ENCODE measurements at places on chromosomes 3 and 15.

GRCh38 chr3:169348929-169349621 lies 314.4 kb downstream of the MECOM start:
- DNase-seq, result peak; percentile 36

- DNase-seq, result peak; percentile 47
These were observed 79.6 kb downstream of the DHX36 start for GRCh38 chr3:154244644-154245043.

DNA sequence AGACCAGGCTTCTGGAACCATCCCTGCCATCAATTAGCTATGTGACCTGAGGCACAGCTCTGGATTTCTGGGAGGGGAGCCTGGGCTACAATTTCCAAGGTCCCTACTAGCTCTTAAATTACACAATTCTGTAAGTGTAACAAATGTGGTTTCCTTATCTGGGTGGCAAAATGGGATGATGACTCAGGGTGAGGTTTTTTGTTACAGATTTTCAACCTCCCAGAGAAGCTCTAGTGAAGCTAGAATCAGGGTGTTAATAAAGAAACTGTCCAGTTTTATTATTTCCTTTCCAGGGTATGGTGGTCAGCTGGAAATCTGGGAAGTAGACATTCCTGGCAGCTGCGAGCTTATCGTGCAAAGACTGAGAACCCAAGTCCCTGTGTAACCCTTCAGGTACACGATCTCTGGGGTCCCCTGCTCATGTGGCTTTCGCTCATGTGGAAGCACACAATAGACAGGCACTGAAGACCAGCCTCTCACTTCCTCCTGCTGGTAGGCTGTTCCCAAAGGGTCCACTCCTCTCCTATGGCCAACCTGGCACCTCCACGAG lies 7.3 kb downstream of the RAB27A start:
- peak; percentile 85 for DNase-seq

GRCh38 chr15:77440378-77440999 lies 19.8 kb downstream of the HMG20A start:
- peak; percentile 69 for DNase-seq

GRCh38 chr15:23983500-23984259 lies 296.6 kb upstream of the NDN start:
- DNase-seq, result no peak

DNA sequence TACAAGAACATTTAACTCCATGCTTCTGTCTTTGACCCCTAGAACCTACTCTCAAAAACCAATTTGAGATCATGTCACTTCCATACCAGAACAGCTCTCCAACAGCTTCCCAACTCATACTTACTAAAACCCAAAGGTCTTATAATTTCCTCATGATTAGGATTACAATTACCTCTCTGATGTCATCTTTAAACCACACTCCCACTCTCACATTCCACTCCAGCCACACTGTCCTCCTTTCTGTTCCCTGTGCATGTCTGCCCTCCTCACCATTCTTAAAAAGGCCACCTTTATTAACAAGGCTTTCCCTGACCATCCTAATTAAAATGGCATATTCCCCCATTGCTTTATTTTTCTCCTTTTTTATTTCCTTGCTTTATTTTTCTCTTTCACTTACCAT lies 18.9 kb downstream of the PHC3 start:
- no peak for DNase-seq

DNA sequence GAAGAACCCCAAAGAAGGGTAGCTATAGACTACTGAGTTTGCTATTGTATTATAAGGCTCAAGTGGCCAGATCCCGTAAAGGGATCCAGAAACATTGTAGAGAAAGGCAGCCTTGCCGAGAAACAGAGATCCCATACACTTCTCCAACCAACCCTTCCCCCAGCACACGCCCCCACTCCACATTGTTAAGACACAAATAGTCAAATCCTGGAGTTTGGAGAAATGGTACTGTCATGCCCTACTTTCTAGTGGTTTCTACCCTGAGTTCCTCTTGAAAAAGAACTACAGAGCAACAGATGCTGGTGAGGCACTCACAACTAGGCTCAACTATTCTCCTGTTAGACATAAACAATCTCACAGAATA lies 33.2 kb downstream of the B4GALT4 start:
- no peak for DNase-seq

- no peak for DNase-seq
These were observed 2.9 kb downstream of the IGDCC3 start for GRCh38 chr15:65374821-65375401.

DNA sequence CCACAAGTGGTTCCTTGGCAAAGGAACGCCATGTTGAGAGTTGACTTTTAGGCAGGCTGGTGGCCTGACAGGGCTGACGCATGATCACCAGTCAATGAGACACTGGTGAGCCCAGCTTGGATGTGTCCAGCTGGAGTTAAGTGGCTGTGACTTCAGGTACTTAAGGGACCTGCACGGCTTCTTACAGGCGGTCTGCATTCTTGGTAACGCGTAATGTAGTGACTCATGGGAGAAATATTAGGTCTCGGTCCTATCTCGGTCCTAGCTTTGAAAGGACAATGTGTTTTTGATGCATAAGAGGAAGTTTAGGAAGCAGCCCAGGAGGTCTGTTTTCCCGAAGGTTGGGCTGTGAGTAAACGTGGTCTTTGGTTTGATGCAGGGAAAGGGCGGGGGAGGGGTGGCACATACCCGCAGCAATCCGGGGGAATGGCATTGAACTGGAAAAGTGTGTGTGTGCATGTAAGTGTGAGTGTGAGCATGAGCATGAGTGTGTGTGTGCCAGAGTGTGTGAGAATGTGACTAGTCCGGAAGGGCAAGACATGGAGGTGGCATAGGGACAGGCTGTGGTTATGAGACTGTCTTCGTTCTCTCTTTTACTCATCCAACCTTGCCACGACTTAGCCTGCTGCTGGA lies 55.3 kb downstream of the FAM43A start:
- peak; percentile 68 for DNase-seq

GRCh38 chr15:83835479-83835878 lies 181.6 kb downstream of the ADAMTSL3 start:
- no peak for DNase-seq

DNA sequence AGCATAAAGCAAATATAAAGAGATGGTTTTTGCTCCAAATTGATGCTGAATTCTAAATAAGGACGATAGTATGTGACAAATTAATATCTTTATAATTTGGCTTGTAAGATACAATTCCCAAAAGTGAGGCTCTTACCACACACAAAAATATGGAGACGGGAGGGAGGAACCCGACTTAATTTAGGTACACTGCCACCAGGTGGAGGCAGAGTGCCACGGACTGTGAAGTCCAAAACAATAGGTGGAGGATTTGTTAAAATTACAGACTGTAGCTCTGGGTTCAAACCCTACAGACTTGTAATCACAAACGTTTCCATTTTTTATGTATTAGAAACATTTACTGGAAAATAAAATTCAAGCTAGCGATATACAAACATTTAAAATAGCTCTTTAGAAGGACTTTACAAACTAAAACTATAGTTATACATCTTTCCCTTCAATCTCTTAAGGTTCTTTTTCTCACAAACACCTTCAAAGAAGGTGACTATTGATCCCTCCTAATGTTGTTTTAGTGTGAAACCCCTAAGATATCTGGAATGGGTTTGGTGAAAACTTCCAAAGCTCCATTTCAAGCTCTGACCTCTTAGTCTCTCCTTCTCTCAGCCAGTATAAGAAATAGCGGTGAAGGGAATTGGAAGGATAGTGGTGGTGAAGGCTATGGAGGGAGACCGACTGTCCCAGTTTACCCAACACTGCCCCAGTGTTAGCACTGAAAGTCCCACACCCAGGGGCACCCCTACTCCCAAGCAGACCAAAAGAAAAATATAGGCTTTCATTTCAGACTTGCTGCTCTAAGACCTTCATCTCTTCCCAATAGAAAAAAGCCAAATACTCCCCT lies 89.7 kb downstream of the AQP9 start:
- DNase-seq, result peak; percentile 85

DNA sequence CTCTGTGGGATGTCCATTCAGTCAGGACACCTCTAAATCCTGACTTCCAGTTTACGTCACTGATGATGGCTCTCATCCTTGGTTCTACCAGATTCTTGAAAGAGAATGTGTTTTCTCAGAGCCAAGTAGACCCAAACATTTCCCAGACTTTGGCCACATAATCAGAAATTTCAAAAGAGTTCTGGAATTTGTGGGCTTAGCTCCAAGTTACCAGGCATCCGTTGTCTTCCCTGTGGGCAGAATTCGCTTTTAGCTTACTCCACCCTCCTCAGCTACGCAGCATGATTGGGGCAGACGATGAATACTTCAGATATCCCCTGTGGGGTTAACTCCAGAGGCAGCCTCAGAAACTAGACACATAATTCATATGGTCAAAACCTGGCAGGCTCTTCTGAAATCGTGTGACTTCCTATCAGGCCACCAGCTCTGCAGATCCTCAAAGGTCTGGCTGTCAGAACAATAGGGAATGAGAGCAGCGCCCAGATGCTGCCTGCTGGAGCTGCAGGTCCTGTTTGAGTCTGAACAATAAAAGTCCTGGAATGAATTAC lies 30.6 kb downstream of the CRTC3 start:
- peak; percentile 94 for DNase-seq

GRCh38 chr3:184284696-184285095 lies 8.9 kb downstream of the ECE2 start:
- DNase-seq, result peak; percentile 65

- DNase-seq, result no peak
These were observed 88.8 kb downstream of the SENP7 start for GRCh38 chr3:101423984-101424888.

- DNase-seq, result peak; percentile 56
These were observed 39.7 kb downstream of the DIPK2A start for GRCh38 chr3:144011251-144011799.

GRCh38 chr3:66381626-66382025 lies 119.2 kb downstream of the LRIG1 start:
- peak; percentile 26 for DNase-seq

DNA sequence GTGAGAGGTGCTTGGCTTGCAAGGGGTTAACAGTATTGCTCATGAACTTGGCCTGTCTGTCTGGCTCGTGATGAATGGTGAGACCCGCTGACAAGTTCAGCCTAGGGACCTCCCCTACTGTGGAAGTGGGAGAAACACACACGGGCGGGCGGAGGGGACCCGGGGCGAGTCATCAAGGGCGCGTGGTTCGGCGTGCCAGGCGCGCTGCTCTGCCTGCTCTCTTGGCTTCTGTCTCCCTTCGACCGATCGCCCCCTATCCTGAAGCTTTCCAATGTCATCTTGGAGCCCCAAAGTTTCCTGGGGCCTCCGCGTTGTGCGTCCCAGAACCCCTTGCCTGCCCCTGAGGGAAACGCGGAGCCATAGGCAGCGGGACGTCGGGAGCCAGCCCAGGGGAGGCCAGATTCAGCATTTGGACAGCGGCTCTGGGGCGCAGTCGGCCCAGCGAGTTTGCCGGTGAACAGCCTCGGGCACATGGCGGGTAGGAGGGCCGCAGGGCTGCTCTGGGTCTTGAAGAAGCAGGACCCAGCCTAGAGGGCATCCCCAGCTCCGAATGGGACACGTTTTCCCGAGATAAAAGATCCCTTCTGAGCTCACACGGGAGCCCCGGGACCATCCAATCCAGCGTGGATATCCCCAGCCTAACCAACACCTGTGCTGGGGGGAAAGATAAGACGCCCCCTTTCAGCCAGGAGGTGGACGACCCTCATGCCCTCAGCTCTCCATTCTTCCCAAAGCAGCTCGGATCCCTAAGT lies 27.0 kb upstream of the POLG start:
- DNase-seq, result peak; percentile 50

DNA sequence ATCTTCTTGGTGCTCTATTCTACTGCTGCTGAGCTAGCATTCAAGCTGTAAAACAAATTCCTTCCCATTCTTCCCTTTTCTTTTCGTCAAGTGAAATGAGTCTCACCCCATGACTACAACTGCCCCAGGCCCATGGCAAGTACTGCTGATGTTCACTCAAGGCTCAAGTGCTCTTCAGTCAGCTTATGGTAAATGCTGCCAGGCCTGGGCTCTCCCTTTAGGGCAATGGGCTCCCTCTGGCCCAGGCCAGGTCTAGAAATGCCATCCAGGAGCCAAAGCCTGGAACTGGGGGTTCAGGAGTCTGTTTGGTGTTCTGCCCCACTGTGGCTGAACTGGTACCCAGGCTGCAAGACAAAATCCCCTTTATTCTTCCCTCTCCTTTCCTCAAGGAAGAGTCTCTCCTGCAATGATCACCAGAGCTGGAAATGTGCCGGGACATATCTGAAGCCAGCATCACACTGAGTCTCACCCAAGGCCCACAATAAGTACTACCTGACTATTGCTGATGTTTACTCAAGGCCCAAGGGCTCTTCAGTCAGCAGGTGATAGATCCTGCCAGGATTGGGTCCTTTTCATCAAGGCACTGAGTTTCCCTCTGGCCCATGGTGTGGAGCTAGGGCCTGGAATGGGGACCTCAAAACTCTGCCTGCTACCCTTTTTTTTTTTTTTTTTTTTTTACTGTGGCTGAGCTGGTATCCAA lies 205.0 kb upstream of the STAC start:
- no peak for DNase-seq

- peak; percentile 99 for DNase-seq
These were observed 153.6 kb downstream of the TNIK start for GRCh38 chr3:171306631-171307030.
